ENCODE measurements at places on chromosomes 5 and 9.

DNA sequence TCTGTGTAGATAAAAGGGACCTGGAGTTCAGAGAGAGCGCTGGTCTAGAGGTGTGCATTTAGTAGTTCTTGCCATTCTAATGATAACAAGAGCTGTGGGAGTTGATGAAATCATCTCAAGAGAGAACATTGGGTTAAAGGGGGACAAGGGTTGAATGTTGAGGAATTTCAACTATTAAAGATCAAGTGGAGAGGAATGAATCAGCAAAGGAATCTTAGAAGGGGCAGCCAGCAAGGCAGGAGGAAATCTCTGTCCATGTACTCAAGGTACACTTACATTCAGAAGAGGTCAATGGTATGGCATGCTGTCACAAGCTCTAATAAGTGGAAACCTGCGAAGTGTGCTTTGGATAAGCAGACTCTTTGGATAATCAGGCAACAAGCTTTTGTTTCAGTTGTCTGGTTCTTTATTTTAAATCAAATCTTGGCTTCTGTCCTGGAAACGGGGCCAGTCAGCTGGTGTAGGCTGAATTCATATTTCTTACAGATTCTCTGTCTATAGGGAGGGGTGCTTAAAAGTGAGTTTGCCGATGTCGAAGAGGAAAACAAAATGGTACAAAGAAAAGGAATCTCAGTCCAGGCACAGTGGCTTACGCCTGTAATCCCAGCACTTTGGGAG lies 320.5 kb upstream of the CD180 start:
- no peak for DNase-seq

GRCh38 chr5:92884469-92884868 lies 696.5 kb downstream of the NR2F1-AS1 start:
- no peak for DNase-seq

DNA sequence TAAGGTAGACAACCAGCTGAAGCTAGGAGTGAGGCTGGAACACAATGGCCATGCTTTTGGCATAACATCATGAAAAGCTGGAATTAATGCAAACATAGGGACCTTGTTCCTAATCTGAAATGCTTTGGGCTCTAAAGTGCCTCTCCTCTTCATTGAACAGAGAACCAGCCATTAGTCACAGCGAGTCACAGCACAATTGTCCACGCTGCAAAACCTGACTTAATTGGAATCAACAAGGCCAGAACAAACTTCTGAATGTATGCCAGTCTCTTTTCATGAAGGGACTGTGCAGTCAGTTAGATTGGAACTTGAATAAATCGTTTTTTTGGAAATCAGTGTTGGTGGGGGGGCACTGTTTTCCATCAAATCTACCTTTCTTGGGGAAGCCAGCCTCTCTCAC lies 96.5 kb downstream of the JAKMIP2 start:
- no peak for DNase-seq

GRCh38 chr9:36866840-36867239 lies 167.2 kb downstream of the PAX5 start:
- no peak for DNase-seq

- no peak for DNase-seq
These were observed 10.9 kb upstream of the GADD45G start for GRCh38 chr9:89593727-89594427.

DNA sequence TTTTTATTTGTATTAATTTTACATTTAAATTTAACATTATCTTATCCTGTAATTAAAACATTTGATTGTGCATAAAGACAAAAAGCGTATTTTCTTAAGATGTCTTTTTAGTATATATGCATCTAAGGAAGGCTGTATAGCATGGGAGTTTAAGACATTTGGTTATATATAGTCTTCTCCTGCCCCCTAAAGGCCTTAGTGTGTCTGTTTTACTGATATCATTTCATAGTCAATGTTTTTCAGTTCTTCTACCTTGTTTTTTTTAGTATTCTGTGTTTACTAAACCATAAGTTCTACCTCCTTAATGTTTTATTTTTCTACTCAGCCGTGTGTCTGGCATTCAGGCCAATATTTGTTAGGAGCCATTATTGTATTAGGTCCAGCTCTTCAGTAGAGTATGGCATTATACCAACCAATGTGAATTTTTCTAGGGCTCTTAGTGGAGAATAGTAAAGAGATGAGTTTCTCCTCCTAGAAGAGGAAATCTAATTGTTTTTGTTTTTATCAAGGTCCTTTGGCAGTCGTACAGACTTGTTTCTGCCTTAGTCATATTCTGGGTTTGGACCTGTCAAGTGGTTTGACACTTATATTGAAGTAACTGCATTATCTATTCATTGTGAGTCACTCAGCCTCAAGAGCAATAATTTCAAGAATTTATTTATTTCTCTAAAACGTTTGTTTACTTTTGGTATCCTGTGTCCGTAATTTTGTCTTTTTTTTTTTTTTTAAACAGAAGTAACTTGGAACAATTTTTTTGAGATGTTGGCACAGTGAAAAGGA lies 74.8 kb downstream of the SLF1 start:
- DNase-seq, result no peak

GRCh38 chr9:27460226-27461023 lies 63.7 kb upstream of the IFNK start:
- DNase-seq, result no peak

DNA sequence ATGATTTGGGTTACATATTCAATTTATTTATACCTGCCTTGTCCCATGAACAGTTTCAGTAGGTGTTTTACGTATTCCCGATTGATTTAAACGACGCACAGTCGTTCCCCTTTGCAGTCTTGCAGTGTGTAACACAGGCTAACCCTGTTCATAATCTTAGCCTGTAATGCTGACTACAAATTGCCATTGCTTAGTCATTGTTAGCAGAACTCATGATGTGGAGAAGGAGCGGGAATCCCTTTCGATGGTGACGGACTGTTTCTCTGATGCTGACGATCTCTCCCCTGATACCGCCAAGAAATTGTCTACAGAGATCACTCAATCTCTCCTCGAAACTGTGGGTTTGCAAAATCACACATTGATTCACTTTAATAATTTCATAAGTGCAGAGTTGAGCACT lies 93.2 kb downstream of the MRPL36 start:
- DNase-seq, result no peak

- DNase-seq, result no peak
These were observed 85.9 kb upstream of the MAP3K1 start for GRCh38 chr5:56729488-56729887.

DNA sequence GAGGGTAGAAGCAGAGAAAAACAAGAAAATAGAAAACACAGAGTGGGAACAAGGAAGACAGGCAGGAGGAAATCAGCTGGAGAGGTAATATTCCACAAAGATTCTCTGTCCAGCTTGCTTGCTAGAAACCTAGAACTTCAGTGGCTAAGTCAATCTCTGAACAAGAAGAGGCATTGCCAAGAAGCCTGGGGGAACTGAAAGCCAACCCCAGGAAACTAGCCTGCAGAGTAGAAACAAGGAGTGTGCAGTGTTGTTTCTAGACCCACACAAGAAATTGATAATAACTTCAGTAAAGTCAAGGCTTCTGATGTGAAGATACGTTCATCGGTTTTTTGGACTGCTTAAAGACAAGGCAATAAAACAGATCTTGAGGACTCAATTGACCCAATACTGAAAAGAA lies 234.5 kb upstream of the MAP3K1 start:
- DNase-seq, result no peak

DNA sequence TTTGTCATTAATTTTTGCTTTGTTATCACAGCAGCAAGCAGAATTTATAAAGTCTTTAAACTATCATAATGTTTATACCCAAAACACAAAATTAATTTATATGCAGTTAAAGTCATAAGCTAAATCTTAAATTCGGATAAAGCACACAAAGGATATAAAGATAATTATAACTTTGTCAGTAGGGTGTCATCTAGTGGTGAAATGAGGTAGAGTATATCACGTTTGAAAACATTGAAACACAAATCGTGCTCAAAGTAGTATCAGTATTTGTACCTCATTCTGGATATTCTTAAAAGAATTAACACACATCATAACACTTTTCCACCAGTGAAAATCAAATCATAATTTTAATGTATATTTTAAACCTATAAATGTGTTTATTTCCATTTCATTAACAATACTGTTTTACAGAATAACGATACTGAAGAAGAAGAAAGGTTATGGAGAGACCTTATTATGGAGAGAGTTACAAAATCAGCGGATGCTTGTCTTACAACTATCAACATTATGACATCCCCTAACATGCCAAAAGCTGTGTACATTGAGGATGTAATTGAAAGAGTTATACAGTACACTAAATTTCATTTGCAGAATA lies 129.5 kb downstream of the NIPBL start:
- no peak for DNase-seq

DNA sequence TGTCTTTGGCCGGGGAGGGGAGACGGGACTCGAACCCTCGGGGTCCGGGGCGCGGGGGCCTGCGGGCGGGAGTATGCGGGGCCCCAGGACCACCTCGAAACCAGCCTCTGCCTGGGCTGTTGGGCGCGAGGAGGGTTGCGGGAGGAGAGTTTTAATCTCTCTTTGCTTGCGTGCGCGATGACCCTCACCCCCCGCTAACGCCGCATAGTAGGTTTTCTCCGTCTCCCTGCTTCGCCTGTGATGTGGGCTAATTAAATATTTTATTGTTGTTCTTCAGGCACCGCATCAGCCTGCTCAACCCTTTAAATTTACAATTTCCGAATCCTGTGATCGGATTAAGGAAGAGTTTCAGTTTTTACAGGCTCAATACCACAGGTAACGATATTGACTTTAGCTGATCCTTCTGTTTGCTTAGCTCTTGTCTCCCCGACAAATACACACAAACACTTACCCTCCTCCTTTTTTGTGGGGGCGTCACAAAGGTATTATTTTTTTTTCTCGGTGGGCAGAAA lies 1.7 kb downstream of the TLE4 start:
- no peak for DNase-seq

GRCh38 chr5:97644896-97645295 lies 461.8 kb upstream of the RIOK2 start:
- DNase-seq, result no peak

GRCh38 chr5:24783596-24783995 lies 138.8 kb upstream of the CDH10 start:
- no peak for DNase-seq

- no peak for DNase-seq
These were observed 36.5 kb upstream of the TENT4A start for GRCh38 chr5:6676702-6677101.

DNA sequence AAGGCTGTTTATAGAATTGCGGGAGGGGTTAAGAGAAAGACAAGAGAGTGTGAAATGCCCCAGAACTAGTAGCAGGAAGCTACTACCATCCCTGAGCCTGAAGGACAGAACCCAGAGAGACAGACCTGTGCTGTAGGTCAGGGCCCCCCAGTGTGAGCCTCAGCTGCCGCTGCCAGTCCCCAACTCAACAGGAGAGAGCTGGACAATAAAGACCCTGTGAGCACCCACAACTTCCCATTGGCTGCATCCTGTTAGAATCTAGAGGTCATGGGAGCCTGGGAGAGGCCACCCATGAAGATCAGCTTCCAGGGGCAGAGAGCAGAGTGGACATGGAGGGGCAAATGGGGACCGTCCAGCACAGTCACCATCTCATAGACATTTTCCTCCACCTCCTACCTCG lies 127.2 kb upstream of the GABRP start:
- DNase-seq, result no peak

DNA sequence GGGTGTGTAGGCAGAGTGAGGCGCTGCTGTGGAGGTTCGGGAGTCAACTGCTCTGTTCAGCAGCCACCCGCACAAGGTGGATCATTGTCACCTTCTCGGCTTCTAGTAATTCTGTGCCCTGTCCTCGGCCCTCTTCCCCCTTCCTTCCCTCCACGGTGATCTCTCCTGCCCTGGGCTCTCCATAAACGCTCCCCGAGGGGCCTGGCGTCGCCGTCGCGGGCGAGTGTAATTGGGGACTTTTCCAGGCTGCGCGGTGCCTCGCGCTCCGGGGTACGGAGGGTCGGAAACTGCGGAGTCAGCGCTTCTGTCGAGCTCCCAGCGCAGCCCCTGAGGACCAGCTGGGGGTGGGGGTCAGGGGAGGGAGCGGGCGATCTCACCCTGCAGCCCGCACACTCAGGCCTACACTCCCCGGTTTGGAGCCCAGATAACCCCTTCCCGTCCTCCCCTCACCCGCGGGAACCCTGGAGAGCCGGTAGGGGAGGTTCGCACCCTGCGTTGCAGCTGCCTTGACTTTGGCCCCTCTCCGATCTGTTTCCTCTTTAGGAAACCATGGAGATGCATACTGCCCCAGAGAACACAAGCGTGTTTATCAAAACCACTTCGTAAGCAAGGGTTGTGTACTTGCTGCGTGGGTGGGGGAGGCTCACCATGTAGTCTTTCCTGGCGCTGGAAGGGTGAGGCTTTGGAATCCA lies 188.3 kb upstream of the ZNF618 start:
- no peak for DNase-seq

- DNase-seq, result no peak
These were observed 25.9 kb downstream of the RUSC2 start for GRCh38 chr9:35515766-35516165.
